ENCODE measurements at places on chromosomes 2 and 18. TPM values are rescaled to one million over a fixed set of nuclear protein-coding genes. Genes with fewer than 3 reads are reported as not detected.

- no peak for DNase-seq
- peaks cover 8% of the 10 kb centered on the region for H3K4me1 ChIP-seq
- H3K4me3 ChIP-seq = no peak overlapping the region
- no peaks in the 10 kb centered on the region for H3K36me3 ChIP-seq
- H3K27me3 ChIP-seq = no peaks in the 10 kb centered on the region
Observed at GRCh38 chr2:189659734-189660133, 1.5 kb upstream of the ASNSD1 start.

DNA sequence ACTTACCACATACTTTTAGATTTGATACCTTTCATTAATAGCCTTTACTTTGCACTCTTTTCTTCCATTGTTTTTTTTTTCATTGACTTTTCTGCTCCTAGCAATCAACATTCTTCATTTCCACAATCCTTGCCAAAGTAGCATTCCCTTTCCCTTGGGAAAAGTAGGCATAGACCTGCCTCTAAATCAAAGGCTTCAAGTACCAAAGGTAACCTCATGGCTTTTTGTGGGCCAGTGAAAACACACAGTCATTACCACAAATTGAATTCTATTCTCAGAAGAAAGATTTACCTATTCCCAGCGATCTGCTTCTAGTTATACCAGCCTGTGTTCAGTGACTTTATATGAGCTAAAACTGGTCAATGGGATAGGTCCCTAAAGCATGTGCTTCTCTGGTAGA lies 109.2 kb downstream of the SOCS6 start:
- no peaks in the 10 kb centered on the region for H3K27me3 ChIP-seq
- H3K4me3 ChIP-seq = no peak overlapping the region
- H3K27ac ChIP-seq = no peak overlapping the region
- DNase-seq = no peak
- no peaks in the 10 kb centered on the region for H3K4me1 ChIP-seq

GRCh38 chr2:105576440-105577241 lies 168.1 kb upstream of the NCK2 start:
- no peaks in the 10 kb centered on the region for H3K27me3 ChIP-seq
- H3K27ac ChIP-seq = peak overlapping the region; percentile 80
- peak; percentile 66 for DNase-seq
- peaks cover 29% of the 10 kb centered on the region for H3K4me1 ChIP-seq

GRCh38 chr18:63005306-63005705 lies 290.0 kb downstream of the PHLPP1 start:
- H3K27ac ChIP-seq = no peak overlapping the region
- no peaks in the 10 kb centered on the region for H3K27me3 ChIP-seq
- H3K4me1 ChIP-seq = no peaks in the 10 kb centered on the region
- no peak overlapping the region for H3K4me3 ChIP-seq

GRCh38 chr18:3455907-3456685 lies 6.1 kb downstream of the TGIF1 start:
- no peaks in the 10 kb centered on the region for H3K36me3 ChIP-seq
- no peak for DNase-seq
- peaks cover 21% of the 10 kb centered on the region for H3K4me1 ChIP-seq
- no peak overlapping the region for H3K4me3 ChIP-seq

GRCh38 chr2:222499226-222499625 lies 74.9 kb downstream of the SGPP2 start:
- DNase-seq = no peak
- no peaks in the 10 kb centered on the region for H3K4me1 ChIP-seq
- H3K4me3 ChIP-seq = no peak overlapping the region
- no peaks in the 10 kb centered on the region for H3K36me3 ChIP-seq
- no peak overlapping the region for H3K27ac ChIP-seq
- no peaks in the 10 kb centered on the region for H3K27me3 ChIP-seq

GRCh38 chr2:222804351-222804750 lies 56.5 kb upstream of the ACSL3 start:
- no peaks in the 10 kb centered on the region for H3K4me1 ChIP-seq
- no peaks in the 10 kb centered on the region for H3K27me3 ChIP-seq
- H3K4me3 ChIP-seq = no peak overlapping the region
- H3K27ac ChIP-seq = no peak overlapping the region
- no peaks in the 10 kb centered on the region for H3K36me3 ChIP-seq

DNA sequence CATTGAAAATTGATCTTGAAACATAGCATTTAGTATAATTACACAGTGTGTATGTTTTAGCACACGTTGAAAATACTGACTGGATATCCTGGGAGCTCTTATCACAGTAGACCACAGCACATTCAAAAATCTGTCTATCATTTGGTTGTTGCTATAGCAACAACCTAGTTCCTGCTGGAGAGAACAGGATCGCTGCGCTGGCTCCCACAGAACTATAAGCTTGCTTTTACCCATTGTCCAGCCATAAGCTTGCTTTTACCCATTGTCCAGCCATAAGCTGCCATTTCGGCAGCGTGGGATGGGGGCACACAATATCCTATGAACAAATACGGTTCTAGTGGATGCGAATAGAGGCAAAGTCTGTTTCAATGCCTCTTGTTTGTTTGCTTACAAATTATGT lies 70.4 kb upstream of the ST6GAL2 start:
- no peaks in the 10 kb centered on the region for H3K36me3 ChIP-seq
- H3K4me1 ChIP-seq = no peaks in the 10 kb centered on the region
- no peak overlapping the region for H3K4me3 ChIP-seq

Gene AMER3
- total RNA-seq = 3.0 TPM

Gene TYMS
- total RNA-seq = 22.7 TPM

Gene KRTCAP3
- 6.8 TPM for total RNA-seq

Gene CFC1
- 2.0 TPM for total RNA-seq
